ENCODE measurements at places on chromosomes 6 and 20.

DNA sequence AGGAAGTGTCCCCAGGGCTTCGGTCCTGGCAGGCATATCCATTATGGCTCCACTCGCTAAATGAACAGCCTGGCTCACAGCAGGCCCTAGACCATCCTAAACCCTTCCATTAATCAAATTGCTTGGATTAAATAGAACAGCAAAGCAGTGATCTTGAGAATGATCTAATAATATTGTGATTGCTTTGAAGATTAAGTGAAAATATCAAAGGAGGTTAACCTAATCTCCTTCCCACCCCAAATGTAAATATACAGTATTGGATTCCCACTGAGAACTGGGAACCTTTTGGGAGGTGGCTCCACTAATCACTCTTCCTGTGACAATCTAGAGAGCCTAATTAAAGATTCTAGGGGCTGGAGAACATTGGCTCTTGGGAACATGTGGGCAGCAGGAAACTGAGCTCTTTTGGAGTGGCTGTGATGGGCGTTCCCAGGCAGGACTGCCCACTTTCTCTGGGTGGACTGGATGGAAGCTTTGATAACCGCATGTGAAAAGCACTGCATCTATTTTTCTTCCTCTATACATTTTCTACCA, 68.3 kb upstream of the FRMD1 start:
- DNase-seq, result no peak

DNA sequence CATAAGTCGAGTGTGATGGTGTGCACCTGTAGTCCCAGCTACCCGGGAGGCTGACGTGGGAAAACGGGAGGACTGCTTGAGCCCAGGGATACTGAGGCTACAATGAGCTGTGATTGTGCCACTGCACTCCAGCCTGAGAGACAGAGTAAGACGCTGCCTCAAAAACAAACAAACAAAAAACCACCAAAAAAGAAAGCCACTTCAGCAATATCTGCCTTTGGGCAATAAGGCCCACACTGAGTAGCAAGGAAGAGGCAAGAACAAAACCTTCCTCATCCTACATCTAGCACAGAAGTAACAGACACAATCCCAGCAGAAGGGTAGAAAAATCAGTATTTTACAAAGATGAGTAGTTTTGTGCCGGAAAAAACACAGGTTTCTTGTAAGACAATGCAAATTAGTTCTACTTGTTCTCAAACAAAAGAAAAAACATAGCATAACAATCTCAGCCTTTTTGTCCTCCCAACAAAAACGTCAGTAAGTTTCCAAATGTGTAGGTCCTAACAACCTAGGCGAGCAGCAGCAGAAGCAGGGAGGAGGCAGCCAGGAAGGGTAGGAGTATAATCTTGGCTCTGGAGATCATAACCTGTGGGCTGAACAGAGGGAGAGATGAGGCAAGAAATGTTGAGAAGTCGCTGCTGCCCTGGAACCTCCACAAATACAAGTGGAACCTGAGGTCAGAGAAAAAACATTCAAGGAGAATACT, 5.7 kb downstream of the PPP1R10 start:
- DNase-seq, result no peak

GRCh38 chr20:15917283-15917682, 656.0 kb downstream of the KIF16B start:
- no peak for DNase-seq

- DNase-seq, result no peak
These were observed 10.4 kb downstream of the CD40 start for GRCh38 chr20:46128310-46129151.

GRCh38 chr6:116697480-116697879, 16.5 kb downstream of the KPNA5 start:
- no peak for DNase-seq

DNA sequence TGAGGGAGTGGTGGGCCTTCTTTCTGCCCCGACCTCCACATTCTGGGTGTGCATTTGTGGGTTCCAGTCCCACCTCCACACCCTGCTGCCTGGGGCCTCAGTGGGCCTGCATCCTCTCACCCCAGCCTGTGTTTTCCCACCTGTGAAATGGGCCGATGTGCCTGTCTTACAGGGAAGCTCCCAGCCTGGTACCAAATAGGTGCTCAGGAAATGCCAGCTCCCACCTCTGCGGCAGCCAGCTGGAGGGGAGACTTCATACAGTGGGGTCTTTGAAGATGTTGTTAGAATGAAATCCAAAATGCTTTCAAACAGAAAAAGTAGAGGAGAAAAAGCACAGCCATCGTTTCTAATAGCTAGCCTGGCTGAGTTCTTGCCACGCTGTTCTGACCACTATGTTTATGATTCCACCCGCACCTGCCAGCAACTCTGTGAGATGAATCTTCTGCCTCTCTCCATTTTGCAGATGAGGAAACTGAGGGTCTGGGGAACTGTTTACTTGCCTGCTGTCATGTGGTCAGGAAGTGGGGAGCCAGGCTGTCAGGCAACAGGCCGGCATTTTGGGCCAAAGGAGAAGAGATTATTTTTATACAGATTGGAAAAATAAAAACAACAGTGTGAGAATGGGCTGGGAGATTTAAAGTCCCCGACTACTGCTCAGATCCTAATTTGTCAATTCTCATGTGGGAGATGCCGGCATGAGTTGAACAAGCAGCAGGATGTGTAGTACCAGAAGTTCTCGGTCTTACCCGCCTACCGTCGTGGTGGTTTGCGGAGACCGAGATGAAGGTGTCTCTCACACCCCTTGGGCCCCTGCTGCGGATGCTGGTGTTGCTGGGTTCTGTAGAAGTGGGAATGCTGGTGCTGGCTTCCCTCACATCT, 4.6 kb downstream of the TMEM181 start:
- DNase-seq, result no peak

- no peak for DNase-seq
These were observed 270.7 kb upstream of the TAB2 start for GRCh38 chr6:149046822-149047246.

DNA sequence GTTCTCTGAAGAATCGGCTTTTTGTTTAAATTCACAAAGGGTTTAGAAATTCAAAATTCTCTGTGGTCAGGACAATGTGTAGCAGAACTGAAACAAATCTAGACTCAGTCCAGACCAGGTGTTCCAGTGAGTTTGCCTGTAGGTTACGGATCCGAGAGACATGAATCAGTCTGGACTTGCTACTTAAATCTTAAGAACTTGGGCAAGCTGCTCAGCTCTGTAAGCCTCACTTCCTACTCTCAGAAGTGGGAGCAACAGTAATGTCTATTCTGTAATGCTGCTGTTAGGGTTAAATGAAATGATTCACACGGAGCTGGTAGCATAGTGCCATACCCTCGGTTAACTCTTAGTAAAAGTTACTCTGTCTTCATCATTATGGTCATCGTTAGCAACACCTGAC, 37.7 kb downstream of the HECA start:
- DNase-seq, result no peak

GRCh38 chr20:33067806-33068205, 11.6 kb upstream of the BPIFB4 start:
- DNase-seq, result no peak

DNA sequence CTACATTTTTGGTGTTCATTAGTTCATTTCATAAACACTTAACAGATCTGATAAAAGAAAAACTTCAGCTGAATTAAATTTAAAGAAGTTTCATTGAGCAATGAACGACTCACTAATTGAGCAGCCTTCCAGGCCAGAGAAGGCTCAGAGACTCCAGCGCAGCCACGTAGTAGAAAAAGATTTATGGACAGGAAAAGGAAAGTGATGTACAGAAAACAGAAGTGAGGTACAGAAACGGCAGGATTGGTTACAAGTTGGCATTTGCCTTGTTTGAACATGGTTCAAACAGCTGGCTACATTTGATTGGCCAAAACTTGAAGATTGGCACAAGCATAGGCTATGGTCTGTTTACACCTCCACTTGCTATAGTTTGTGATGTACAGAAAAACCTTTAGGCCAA, 166.3 kb upstream of the DTNBP1 start:
- DNase-seq, result no peak

- DNase-seq, result no peak
These were observed 70.1 kb upstream of the TULP4 start for GRCh38 chr6:158242071-158242606.

DNA sequence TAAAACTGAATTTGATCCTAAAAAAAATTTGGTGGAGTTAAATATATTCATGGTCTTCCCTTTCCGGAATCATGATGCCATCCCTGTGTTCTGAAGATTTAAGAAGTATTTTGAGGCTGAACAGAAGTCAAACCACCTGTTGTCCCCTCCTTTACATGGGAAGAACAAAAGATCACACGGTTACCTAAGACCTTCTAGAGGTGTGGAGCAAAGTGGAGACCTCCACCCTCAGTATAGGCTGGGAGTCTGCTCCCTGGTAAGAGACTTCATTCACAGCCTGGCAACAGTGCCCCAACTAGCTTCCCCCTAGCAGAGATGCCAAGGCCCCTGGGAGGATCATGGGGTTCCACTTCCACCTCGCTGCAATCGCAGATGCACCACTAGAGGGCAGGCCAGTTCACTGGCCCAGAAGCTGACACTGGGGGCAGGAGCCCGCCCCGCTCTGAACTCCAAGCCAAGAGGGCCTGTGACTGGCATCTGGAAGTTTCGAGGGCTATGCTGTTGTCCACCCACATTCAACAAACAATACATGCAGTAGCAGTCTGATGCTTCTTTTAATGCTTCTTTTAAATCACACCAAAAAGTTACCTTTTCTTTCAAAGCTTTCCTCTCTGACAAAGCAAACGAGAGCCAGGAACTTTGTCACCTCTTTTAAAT, 19.5 kb upstream of the UBE2J1 start:
- peak; percentile 67 for DNase-seq

- DNase-seq, result no peak
These were observed 163.4 kb upstream of the HEY2 start for GRCh38 chr6:125586074-125586473.

GRCh38 chr6:139891471-139891870, 517.0 kb upstream of the CITED2 start:
- DNase-seq, result no peak

GRCh38 chr6:137191670-137192069, 18.2 kb upstream of the IL22RA2 start:
- DNase-seq, result no peak

- DNase-seq, result no peak
These were observed 5.0 kb downstream of the ANKRD60 start for GRCh38 chr20:58223358-58223941.

DNA sequence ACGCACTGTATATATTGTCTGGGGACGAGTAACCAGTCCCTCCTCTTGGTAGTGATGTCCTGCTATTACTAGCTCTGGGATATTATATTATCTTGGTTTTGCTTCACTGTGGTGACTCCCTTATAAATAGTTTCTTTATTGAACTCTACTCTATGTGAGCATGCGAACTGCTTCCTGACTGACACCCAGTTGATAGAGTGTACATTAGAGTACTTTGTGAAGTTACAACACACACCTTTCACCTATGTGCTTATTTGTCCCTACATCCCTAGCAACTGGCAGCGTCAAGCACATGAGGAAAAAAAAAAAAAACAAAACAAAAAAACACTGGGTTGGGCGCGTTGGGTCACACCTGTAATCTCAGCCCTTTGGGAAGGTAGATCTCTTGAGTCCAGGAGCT, 67.3 kb upstream of the TENT5A start:
- DNase-seq, result no peak

GRCh38 chr6:53701333-53702218, 36.0 kb upstream of the KLHL31 start:
- DNase-seq, result no peak

DNA sequence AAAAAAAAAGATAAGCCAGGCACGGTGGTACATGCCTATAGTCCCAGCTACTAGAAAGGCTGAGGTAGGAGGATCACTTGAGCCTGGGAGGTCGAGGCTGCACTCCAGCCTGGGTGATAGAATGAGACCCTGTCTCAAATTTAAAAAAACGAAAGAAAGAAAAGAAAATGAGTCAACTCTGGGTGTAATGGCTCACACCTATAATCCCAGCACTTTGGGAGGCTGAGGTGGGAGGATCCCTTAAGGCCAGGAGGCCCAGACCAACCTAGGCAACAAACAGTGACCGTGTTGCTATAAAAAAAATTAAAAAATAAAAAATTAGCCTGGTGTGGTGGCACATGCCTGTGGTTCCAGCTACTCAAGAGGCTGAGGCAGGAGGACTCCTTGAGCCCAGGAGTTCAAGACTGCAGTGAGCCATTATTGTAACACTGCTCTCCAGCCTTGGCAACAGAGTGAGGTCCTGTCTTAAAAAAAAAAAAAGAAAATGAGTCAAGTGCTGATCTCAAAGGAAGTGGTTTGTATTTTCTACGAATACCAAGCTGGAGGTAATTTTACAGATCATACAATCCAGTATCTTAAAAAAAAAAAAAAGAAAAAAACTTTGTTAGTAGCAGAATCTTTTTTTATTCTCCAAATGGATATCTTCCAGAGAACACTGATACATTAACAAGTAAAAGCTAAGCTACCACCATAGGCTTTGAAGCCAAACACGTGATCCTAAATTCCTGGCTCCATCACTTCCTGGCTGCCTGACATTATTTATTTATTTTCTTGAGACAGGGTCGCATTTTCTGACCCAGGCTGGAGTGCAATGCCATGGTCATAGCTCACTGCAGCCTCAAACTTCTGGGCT, 5.7 kb downstream of the COMMD7 start:
- DNase-seq, result no peak

DNA sequence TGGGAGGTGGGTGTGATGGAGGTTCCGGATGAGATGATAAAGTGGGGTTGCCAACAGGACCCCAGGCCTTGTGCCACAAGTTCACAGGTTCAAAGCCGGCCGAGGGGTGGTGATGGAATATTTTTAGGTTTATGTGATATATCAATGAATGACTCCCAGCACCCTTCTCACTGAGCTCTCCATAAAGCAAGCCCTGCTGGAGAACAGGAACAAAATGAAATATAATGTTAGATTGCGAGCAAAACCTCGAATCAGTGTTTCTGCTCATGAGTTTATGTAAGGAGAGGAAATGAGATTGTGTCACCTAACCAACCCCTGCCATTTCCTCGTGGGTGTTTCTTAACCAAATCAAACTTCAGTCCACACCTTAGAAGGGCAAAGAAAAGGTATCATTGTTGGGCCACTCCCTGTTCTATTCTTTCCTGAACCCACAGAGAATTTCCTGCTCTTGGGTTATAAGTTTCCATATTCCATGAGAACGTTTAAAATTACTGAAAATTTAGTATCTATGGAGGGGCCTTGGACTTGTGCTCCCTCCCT, 192.2 kb upstream of the EXOC2 start:
- DNase-seq, result no peak
